Upper lobe of right lung (tissue), 1 donor: ENCODE measurements at places on chromosomes 5 and 9. TPM values are rescaled to one million over a fixed set of nuclear protein-coding genes. Genes with fewer than 3 reads are reported as not detected.

The TNC gene
- 52.9 TPM for total RNA-seq

The SAXO1 gene
- total RNA-seq: 0.12 TPM

The IFNA13 gene
- total RNA-seq: not detected

The RAI14 gene
- 79.6 TPM for total RNA-seq

The ARID3C gene
- total RNA-seq: not detected

The SOHLH1 gene
- total RNA-seq: not detected

The ZNF483 gene
- 8.7 TPM for total RNA-seq

The PPIP5K2 gene
- 53.3 TPM for total RNA-seq

The NUTM2F gene
- not detected for total RNA-seq

The LURAP1L gene
- 32.3 TPM for total RNA-seq

The CORO2A gene
- total RNA-seq: 20.0 TPM

The PCDHGA4 gene
- 3.9 TPM for total RNA-seq

The DIPK1B gene
- 17.7 TPM for total RNA-seq

The PHYHD1 gene
- total RNA-seq: 46.5 TPM

The SURF2 gene
- 12.0 TPM for total RNA-seq

The ADGRD2 gene
- not detected for total RNA-seq

The ITGA2 gene
- 17.7 TPM for total RNA-seq

The MEIKIN gene
- not detected for total RNA-seq

The SLC6A7 gene
- not detected for total RNA-seq

The CAMK2A gene
- 1.5 TPM for total RNA-seq

The C9orf153 gene
- 0.23 TPM for total RNA-seq

The NOXA1 gene
- 6.5 TPM for total RNA-seq

The CDH9 gene
- total RNA-seq: not detected

The ZNF454 gene
- 3.1 TPM for total RNA-seq

The STKLD1 gene
- total RNA-seq: 1.2 TPM

The FOXE1 gene
- not detected for total RNA-seq

The ROPN1L gene
- total RNA-seq: 1.9 TPM

The GPR151 gene
- total RNA-seq: not detected

The NIPAL4 gene
- total RNA-seq: not detected
